ENCODE measurements at places on chromosomes 2 and 18.

- DNase-seq = no peak
Measured at GRCh38 chr2:138030459-138030858, 66.2 kb downstream of the HNMT start.

DNA sequence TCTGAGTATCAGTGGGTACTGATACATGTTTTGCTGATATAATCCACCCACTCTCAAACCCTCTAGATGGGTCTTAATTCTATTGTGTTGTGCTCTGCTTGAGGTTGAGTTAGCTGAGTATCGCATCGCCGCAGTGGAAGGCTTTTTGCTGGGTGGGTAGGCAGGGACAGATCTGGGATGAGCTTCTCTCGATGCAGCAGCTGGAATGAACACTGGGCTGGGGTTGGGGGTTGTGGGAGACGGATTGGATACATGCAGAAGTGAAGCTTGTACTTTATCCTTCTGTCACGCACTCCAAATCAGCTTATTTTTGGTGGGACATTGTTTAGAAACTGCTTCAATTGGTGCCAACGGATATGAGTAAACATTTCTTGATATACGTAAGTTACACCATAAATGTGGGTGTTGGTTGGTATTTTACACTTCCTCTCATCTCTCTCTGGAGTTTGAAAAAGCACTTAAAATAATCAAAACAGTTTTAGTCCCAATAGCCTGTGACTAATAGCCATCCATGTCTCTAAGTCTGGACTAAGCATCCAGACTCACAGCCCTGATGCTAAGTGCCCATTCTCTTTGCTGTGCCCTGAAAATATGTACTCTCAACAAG, 107.1 kb downstream of the POLE4 start:
- DNase-seq = no peak

DNA sequence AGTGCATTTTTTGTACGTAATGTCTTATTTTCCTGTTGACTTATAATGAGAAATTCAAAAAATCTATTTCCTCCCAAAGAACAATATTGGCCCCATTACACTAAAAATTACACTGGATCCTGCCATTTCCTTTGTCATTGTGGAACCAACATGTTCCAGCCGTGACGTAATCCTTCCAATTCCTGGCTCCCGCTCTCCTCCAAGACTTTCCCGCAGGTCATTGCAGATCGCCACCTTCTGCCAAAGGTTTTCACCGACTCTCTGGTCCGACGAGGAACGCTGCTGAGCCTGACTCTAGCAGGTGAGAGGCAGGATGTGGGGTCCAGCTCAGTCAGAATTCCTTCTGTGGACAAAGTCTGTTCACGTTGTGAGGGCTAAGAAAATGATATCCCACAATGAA, 38.0 kb downstream of the PTGR3 start:
- DNase-seq = no peak

DNA sequence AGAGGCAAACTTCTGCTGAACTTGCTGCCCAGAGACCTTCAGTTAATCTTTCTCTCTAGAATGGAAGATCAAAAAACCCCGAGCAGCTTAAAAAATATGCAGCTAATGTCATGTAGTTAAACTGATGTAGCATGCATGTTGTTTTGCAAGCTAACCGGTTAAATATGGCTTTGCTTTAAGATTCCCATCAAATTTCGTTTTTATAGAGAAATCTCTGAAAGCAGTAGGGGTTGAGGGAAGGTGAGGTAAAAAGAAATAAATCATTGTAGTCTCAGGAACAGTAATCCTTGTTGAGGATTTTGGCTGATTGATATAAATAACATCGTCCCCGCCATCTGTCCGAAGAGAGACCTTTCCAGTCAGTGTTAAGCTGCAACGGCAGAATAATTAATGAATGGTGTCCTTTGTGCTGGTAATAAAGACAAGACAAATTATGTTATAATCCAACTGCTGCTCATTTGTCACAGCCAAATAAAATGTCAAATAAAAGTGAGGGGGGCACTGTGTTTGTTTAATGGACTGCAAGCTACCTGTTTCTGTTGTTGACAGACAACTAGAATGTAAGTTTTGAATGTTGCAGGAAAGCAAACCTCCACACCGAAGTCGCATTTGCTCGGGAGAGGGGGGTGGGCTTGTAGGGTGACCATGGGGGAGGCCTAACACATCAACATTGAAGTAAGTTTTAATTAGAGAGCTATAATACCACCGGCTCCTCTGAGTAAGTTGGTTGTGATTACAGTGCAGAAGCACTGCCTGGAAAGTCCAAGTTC, 555.5 kb downstream of the ARHGAP15 start:
- no peak for DNase-seq

DNA sequence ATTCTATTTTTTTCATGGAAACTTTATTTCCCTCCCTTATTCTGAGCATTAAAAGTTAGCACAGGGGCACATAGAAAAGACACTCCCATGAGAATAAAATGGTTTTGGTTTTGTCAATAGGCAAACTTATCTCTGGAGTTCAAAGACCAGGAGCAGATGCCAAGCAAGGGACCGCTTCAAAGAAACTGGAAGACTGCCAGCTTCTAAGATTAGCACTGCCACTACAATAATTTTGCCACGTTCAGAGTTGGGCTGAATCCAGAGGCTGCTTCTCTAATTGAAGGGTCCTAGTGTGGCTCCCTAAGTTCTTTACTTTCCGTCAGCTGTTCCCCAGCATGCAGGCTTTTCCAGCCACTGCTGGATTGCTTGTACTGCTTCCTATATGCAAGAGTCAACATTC, 681.0 kb upstream of the GCFC2 start:
- no peak for DNase-seq

- DNase-seq = no peak
Measured at GRCh38 chr2:207167099-207167923, 1.6 kb upstream of the KLF7 start.

- no peak for DNase-seq
Measured at GRCh38 chr18:77054288-77054605, 78.3 kb downstream of the MBP start.
